HL-60 (cell line): ENCODE measurements at places on chromosomes 1 and 21.

DNA sequence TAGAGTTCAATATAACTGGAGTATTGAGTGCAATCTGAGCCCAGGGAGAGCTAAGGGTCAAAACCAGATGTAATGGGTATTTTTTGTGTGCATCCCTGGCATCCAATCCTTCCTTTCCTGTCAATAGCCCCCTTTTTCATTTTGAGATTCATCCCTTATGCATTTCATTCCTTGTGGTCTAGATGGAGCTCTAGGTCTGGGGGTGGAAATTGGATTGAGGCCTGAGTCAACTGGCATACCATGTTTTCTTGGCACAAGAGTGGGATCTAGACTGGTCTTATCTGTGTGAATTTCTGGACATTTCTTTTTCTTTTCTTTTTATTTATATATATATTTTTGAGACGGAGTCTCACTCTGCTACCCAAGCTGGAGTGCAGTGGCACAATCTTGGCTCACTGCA lies 67.3 kb upstream of the RAB3GAP2 start:
- DNase-seq = no peak

- no peak for DNase-seq
Measured at GRCh38 chr21:28818663-28819278, 173.9 kb downstream of the LTN1 start.

DNA sequence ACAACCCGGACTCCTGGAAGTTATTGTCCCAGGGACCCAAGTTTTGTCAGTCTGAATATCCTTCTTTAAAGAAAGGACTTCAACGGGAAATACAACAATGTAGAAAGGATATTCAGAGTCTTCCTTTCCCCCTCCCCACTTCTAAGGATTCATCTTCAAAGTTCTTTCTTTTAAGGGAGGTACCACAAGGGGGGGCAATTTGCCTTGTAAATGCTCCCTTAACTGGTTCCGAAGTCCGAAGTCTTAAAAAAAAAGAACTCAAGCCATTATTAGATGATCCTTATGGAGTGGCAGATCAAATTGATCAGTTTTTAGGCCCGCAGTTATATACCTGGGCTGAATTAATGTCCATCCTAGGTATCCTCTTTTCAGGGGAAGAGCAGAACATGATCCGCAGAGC lies 47.0 kb downstream of the SERINC2 start:
- DNase-seq = no peak

GRCh38 chr1:224089583-224089982 lies 24.3 kb upstream of the FBXO28 start:
- DNase-seq = no peak

DNA sequence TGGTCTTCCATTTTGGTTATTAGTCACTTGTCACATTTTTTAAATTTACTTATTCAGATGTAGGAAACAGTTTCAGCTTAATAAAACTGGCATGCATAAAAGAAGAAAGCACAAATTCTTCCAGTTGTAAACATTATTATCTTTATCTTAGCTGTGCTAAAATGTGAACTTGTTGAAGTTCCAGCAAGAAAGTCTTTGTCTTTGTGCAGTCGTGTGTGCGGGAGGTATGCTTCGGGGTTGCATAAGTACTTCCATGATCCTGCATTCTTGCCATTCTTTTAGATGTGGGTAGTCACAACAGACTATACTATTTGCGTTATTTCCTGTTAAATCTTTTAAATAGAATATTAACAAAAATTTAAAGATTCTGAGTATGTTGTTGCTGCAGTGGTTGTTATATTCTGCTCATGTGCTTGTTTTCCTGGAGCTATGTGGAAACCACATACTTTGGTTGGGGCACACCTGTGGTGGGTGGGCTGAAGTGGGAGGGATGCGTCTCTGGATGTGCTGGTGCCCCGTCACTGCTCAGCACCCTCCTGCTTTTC lies 49.9 kb downstream of the CBS start:
- DNase-seq = no peak

- DNase-seq = peak; percentile 29
Measured at GRCh38 chr1:184031409-184032107, 6.0 kb downstream of the COLGALT2 start.

DNA sequence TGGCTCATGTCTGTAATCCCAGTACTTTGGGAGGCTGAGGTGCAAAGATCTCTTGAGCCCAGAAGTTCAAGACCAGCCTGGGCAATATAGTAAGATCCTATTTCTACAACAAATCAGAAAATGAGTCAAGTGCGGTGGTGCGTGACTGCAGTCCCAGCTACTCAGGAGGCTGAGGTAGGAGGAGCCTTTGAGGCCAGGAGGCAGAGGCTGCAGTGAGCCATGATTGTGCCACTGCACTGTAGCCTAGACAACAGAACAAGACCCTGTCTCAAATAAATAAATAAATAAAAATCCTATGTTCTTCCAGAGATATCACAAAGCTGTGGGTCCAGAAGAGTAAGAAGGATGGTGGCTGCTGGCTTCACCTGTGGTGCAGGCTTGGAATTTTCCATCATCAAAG lies 22.1 kb downstream of the CDA start:
- no peak for DNase-seq

GRCh38 chr1:99758073-99758511 lies 8.3 kb downstream of the FRRS1 start:
- no peak for DNase-seq

DNA sequence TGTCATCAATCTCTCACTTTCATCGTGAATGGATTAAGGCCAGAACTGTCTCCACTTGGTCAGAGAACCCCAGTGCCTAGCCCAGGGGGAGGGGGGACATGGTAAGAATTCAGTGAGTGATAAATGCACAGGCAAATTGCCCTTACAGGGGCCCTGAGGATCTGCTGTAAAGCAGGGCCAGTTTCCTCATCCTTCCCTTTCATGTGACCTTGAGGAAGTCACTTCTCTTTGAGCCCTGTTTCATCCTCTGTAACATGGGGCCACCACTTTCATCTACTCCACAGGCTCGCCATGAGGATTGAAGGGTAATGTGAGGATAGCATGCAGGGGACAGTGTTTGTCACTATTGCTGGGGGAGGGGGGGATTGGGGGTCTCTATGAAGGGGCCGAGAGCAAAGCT lies 28.1 kb upstream of the C1QA start:
- no peak for DNase-seq

- DNase-seq = no peak
Measured at GRCh38 chr1:163922743-163923201, 601.0 kb downstream of the NUF2 start.

GRCh38 chr1:94883691-94884090 lies 43.2 kb downstream of the CNN3 start:
- no peak for DNase-seq

DNA sequence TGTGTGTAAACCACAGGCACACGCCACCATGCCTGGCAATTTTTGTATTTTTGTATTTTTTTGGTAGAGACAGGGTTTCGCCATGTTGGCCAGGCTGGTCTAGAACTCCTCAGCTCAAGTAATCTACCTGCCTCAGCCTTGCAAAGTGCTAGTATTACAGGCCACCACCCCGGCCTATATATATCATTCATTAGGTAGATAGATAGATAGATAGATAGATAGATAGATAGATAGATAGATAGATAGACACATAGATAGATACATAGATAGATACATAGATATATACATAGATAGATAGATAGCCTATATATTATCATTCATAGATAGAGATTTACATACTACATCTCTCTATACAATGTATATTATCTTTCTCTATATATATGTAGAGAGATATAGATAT lies 46.0 kb downstream of the VANGL1 start:
- no peak for DNase-seq

GRCh38 chr21:38843806-38844503 lies 38.2 kb downstream of the ETS2 start:
- DNase-seq = no peak

GRCh38 chr1:7485826-7486225 lies 285.3 kb upstream of the VAMP3 start:
- no peak for DNase-seq

- DNase-seq = no peak
Measured at GRCh38 chr1:98965394-98965793, 39.3 kb downstream of the PLPPR5 start.

- DNase-seq = no peak
Measured at GRCh38 chr1:28132171-28133167, 44.0 kb downstream of the PTAFR start.

GRCh38 chr1:235244974-235245592 lies 82.9 kb downstream of the ARID4B start:
- DNase-seq = no peak

GRCh38 chr1:39230261-39231190 lies 26.0 kb downstream of the MACF1 start:
- DNase-seq = peak; percentile 38

GRCh38 chr1:181541458-181541857 lies 58.1 kb downstream of the CACNA1E start:
- no peak for DNase-seq

- DNase-seq = no peak
Measured at GRCh38 chr1:22239378-22239777, 96.5 kb upstream of the WNT4 start.

DNA sequence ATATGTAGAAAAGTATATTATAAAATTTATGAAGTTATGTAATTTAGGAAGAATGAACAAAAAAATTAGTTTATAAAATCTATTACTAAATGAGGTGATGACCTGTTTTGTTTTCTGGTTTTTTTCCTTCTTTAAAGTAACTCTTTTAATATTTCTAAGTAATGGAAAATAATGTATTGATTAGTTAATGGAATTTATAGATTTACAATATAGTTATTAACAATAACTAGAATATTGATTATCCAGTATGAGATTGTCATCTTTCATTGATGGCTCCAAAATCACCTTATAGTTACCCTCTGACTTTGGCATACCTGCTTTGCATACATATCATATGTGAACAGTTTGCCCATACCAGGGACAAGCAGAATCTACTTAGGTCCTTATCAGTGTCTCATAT lies 23.4 kb downstream of the CAMSAP2 start:
- no peak for DNase-seq

GRCh38 chr1:178541829-178542553 lies 29.1 kb downstream of the TEX35 start:
- DNase-seq = peak; percentile 37

GRCh38 chr1:215181518-215181917 lies 99.0 kb downstream of the KCNK2 start:
- no peak for DNase-seq

GRCh38 chr1:198015309-198015708 lies 98.1 kb downstream of the LHX9 start:
- DNase-seq = no peak

GRCh38 chr21:15022608-15023261 lies 42.1 kb downstream of the NRIP1 start:
- DNase-seq = no peak

GRCh38 chr1:55969322-55969721 lies 610.0 kb downstream of the PLPP3 start:
- no peak for DNase-seq

DNA sequence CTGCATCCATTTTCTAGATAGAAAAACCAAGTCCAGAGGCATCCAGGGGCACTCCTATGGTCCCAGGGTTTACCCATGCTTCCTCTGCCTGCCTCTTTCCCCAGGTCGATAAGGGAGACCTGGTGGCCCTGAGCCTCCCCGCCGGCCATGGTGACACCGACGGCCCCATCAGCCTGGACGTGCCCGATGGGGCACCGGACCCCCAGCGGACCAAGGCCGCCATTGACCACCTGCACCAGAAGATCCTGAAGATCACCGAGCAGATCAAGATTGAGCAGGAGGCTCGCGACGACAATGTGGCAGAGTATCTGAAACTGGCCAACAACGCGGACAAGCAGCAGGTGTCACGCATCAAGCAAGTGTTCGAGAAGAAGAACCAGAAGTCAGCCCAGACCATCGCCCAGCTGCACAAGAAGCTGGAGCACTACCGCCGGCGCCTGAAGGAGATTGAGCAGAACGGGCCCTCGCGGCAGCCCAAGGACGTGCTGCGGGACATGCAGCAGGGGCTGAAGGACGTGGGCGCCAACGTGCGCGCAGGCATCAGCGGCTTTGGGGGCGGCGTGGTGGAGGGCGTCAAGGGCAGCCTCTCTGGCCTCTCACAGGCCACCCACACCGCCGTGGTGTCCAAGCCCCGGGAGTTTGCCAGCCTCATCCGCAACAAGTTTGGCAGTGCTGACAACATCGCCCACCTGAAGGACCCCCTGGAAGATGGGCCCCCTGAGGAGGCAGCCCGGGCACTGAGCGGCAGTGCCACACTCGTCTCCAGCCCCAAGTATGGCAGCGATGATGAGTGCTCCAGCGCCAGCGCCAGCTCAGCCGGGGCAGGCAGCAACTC lies 41.3 kb downstream of the TMCC2 start:
- no peak for DNase-seq

- DNase-seq = no peak
Measured at GRCh38 chr1:195005338-195005737, 1602.9 kb downstream of the KCNT2 start.

- no peak for DNase-seq
Measured at GRCh38 chr21:42760951-42761751, 107.7 kb downstream of the PDE9A start.

- DNase-seq = no peak
Measured at GRCh38 chr1:17116643-17117042, 2.6 kb downstream of the PADI2 start.

GRCh38 chr1:28540651-28541050 lies 12.2 kb upstream of the TRNAU1AP start:
- DNase-seq = no peak

DNA sequence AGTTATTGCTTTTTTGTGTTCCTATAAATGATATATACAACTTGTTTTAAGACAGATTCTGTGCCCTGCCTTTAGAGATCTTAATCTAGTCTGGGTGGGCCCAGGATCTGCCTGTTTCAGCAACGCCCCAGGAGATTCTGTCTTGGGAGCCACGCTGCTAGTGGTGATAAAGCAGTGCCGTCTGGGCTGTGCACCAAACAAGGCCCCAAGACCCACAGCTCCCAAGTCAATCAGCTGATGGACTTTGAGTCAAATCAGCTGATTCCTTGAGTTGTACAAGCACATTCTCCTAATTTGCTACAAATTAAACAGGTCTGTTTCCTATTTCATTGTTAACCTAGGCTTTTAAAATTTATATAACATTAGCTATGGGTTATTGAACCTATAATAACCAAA lies 15.7 kb upstream of the SLC44A3 start:
- no peak for DNase-seq

DNA sequence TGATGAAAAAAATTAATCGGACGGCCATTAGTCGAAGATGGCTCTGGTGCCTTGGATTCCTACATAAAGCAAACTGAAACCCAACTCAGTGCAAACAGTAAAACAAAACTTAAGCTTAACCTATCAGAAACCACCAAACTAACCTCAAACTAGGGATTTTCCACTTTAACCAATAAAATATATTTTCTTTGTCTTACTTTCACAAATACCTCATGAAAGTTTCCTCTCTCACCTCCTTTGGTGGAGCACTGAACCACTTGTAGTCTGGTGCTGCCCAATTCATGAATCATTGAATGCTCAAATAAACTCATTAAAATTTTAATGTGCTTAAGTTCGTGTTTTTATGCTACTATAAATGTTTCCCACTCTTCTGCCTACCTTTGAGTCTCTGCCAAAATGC lies 7.0 kb downstream of the ADORA3 start:
- DNase-seq = no peak
